ENCODE measurements at places on chromosomes 6 and 20.

DNA sequence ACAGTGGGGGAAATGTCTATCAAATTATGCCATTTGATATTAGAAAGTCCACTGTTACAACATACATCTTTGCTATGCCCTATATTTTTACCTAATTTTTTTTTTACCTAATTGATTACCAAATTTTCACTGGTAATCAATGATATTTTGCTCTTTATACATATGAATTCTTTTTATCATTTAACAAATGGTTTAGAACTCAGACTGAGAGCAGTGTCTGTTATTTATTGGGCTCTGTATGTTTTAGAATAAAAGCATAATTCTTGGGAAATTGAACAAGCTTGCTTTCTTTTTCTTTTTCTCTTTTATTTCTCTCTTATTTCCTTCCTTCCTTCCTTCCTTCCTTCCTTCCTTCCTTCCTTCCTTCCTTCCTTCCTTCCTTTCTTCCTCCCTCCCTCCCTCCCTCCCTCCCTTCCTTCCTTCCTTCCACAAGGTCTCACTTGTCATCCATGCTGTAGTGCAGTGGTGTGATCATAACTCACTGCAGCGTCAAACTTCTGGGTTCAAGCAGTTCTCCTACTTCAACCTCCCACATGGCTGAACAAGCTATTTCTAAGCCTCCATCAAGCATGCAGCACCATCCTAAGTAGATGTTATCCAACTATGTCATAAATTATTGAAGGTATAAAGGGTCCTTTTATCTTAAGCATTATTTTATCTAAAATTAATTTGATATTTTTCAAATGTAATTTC lies 911.7 kb upstream of the CITED2 start:
- no peak for DNase-seq

- peak; percentile 56 for DNase-seq
Observed at GRCh38 chr20:23937303-23938117, 51.1 kb downstream of the GGTLC1 start.

- DNase-seq, result no peak
Observed at GRCh38 chr6:53727748-53728147, 62.2 kb upstream of the KLHL31 start.

DNA sequence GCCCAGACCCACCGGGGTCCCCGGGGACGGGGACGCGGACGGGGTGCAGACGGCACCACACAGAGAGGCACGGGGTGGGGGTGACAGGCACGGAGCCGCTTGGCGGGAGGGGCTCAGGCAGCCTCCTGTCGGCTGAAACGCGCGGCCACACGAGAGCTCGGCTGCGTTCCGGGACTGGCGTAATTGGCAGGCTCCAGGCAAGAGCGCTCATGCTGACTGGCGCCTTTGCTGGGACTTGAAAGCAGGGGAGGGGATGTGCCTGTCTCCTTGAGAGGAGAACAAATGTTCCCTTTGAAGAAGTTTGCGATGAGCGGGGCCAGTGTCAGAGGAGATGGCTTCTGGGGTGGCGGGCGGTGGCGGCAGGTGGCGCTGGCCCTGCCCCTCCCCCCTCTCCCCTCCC lies 25.8 kb downstream of the BHLHE23 start:
- DNase-seq, result no peak

- no peak for DNase-seq
Observed at GRCh38 chr6:15882915-15883314, 220.1 kb upstream of the DTNBP1 start.

- DNase-seq, result no peak
Observed at GRCh38 chr6:54892831-54893230, 46.3 kb downstream of the FAM83B start.

DNA sequence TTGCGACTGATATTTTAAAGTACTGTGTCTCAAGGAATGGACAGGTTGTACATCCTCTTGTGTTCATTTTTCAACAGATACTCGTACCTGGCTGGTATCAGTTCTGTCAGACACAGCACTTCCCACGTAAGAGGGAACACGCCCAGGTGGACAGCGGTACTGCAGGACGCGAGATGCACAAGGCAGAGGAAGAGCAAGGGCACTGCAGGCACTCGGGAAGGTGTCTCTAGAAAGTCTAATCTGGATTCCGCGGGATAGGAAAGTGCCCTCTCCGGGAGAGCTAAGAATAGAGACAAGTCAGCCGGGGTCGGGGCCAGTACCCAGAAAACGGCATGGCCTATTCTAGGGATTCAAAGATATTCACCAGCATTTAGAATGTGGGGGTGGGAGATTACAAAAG lies 94.2 kb upstream of the MBOAT1 start:
- no peak for DNase-seq

DNA sequence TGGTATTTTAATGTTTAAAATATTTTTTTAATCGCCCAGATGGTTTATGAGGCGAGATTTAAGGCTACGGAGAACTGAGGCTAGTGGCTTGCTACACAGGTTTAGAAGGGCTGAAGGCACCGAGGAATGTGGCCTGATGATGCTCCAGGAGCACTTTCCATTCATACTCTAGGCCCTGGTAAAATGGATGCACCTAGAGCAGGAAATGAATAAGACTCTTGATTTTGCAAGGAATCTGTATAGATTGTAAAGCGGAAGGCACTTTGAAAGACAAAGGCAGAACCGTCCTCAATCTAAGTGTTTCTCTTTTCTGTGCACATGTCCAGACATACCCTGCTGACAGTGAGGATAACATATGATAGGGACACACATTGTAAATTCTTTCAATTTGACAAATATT lies 30.1 kb downstream of the POU3F2 start:
- DNase-seq, result no peak

- no peak for DNase-seq
Observed at GRCh38 chr6:30013291-30013922, 47.7 kb upstream of the POLR1H start.

DNA sequence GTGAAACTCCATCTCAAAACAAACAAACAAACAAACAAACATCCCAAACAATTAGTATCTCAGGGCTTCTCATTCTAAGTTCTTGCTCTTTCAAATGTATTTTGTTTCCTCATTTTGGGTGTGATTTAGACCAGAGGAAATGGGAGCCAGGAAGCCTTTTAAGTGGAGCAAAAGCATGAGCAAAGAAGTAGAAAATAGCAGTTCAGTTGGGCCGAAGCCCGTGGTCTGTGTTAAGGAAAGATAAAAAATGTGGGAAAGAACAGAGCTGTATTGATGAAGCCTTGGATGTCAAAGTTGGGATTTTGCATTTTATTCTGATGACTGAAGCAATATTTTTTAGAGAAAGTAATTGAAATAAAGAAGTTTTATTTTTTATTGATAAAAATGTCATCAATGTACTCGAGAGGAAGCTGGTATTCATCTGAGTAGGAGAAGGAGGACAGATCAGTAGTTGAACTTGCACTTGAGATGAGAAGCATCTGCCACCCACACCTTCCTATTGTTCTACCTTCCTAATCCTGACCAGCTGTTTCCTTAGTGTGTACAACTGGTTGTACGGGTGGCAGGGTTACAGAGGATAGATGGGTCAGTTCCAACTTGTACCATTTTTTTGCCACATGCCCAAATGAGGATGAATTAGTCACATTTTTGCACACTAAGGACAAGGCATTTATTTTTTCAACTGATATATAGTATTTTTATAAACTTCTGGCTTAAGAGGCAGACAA lies 56.1 kb downstream of the KIAA0408 start:
- DNase-seq, result no peak

DNA sequence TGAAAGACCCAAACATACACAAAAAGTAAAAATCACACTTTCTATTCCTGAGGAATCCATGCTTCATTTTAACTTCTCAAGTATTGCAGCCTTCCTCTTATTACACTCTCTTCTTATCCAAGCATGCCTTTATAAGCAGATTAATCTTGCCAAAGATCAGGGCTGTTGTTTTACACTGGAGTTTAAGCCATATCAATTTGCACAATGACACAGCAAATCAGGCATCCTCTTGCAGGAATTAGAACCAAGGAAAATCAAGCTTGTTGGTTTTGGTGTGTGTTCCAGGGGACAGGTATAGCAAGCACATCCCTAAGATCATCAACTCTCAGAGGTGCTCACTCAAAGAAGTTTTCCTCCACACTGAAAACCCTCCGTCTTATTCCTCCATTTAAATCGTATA lies 69.5 kb downstream of the CYP39A1 start:
- no peak for DNase-seq

- no peak for DNase-seq
Observed at GRCh38 chr6:15752820-15753219, 90.0 kb upstream of the DTNBP1 start.

DNA sequence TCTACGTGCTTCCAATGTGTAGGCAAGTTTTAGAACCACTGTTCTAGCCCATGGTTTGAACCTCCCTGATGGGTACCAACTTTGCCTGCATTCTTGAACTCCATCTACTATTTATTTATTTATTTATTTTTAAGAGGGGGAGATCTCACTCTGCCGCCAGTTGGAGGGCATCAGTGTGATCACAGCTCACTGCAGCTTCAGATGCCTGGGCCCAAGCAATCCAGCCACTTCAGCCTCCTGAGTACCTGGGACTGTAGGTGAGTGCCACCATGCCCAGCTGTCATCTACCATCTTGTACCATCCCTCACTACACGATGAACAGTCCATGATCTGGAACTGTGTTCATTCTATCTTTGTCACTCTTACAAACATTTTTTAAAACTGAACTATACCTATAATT lies 28.2 kb downstream of the HLA-F start:
- DNase-seq, result no peak

DNA sequence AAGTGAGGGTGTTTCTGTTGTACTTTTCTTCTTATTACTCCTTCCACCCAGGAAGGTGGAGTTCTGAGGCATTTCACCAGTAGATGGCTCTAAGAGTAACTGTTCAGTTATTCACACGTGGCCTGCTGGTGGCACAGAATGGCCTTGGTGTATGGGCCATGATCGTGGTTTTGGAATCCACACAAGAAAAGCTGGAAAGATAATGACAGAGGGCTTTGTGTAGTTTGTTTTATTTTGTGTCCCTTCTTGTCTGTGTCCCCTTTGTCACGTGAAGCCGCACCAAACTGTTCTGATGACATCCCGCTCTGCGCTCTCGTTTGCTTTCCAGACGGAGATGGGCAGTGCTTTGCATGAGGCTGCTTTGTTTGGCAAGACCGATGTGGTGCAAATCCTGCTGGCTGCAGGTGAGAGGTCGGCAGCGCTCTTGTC lies 93.4 kb downstream of the ANKS1A start:
- no peak for DNase-seq

- DNase-seq, result no peak
Observed at GRCh38 chr6:133350928-133351327, 109.8 kb downstream of the EYA4 start.

- DNase-seq, result no peak
Observed at GRCh38 chr20:57040466-57040865, 226.0 kb downstream of the BMP7 start.

DNA sequence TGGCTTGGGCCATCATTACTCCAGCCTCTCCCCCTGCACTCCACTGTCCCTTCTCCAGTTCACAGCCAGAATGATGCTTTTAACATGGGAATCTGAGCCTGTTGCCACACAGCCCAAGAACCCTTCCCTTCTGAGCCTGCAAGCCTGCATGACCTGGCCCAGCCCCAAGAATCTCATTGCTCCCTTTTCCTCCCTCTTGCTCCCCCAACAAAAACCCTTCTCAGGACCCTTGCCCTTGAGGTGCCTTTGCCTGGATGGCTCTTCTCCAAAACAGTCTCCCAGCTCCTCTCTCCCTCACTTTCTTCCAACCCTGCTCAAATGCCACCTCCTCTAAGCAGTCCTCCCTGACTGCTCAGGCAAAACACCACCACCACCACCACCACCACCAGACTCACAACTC lies 157.2 kb downstream of the ANKRD60 start:
- no peak for DNase-seq

DNA sequence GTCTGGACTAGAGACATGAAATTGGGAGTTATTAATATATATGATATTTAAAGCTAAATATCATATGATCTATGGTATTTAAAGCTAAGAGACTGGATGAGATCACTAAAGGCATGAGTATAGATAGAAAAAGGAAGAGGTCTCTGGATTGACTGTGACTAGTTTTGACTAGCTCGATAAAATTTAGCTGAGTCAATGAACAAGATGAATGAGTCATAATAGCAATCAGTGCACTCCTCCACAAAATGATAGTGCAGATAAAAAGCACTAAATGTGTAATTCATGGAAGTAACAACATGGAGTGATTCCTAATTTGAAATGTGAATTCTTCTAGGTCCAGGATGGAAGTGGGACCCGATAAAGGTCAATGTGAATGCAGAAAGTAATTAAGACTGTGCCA lies 127.4 kb downstream of the PFDN4 start:
- DNase-seq, result no peak

- DNase-seq, result no peak
Observed at GRCh38 chr20:17859002-17859615, 109.5 kb downstream of the SNX5 start.

GRCh38 chr20:47306755-47307370 lies 49.6 kb downstream of the ZMYND8 start:
- DNase-seq, result no peak

- no peak for DNase-seq
Observed at GRCh38 chr6:111715321-111715720, 109.6 kb upstream of the TRAF3IP2 start.

DNA sequence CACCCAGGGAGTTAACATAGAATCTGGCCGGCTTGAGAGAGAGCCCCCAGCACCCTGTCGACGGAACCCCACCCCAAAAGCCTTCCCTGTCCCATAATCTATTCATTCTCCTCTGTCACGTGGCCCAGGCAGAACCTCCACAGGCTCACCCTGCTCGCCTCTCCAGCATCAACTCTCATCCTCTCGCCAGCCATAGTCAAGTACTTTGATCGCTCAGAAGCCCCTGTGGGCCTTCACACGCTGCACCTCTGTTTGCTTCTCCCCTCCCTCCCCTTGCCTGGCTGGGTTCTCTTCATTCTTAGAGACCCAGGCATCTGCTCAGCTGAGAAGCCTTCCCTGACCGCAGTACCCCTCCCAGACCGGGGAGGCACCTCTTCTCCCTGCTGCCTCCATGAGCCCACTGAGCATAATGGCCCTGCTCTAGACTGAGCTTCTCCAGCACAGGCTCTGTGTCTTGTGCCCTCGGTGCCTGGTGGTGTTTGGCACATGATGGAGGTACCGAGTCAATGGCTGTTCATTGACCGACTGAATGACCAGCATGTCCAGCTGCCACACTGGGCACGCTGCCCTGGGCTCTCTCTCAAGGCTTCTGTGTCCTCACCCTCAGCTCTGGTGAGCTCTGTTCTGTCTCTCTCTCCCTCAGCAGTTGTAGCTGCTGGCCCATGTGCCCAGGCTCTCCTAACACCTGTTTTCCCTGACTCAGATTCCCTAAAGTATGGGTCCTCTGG lies 33.7 kb downstream of the PKIG start:
- DNase-seq, result no peak

DNA sequence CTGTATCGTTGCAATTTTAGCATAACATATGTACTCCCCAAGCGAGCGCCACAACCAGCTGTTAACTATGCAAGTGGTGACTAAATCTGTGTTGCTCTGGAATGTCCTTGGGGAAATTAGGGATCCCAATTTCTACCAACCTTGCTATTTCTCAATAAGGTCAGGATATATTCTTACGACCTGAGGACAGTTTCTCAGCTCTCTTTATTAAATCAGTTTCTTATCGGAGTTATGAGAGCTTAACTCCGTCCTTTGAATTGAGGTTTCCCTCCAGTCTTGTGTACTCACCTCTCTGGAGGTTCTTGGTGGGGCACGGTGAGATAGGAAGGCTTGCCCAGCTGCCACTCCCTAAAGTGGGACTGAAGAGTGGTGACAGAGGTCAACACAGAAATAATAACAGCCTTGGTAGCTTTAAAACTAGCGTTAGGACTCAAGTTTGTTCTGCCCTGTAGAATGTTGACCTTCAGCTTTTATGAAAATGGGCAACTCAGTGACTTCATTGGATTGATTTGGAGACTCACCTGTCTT lies 694 bp downstream of the MRPS18B start:
- no peak for DNase-seq

Measured in neuronal stem cell (in vitro differentiated cells).